ENCODE measurements at places on chromosomes 13 and 19.

- DNase-seq, result no peak
Measured at GRCh38 chr19:13995017-13995728, 10.9 kb downstream of the RFX1 start.

GRCh38 chr19:45114116-45114515 is 21.1 kb downstream of the PPP1R37 start:
- DNase-seq, result no peak

- DNase-seq, result no peak
Measured at GRCh38 chr13:113298043-113298945, 1.3 kb downstream of the LAMP1 start.

GRCh38 chr19:11692127-11692790 is 46.5 kb downstream of the ZNF823 start:
- DNase-seq, result no peak
